ENCODE measurements at places on chromosomes 1 and 21.
A peak's percentile ranks its signal among the peaks of the same experiment; 100 is the strongest.

GRCh38 chr21:27589781-27590180 lies 622.9 kb upstream of the ADAMTS5 start:
- no peak for DNase-seq

DNA sequence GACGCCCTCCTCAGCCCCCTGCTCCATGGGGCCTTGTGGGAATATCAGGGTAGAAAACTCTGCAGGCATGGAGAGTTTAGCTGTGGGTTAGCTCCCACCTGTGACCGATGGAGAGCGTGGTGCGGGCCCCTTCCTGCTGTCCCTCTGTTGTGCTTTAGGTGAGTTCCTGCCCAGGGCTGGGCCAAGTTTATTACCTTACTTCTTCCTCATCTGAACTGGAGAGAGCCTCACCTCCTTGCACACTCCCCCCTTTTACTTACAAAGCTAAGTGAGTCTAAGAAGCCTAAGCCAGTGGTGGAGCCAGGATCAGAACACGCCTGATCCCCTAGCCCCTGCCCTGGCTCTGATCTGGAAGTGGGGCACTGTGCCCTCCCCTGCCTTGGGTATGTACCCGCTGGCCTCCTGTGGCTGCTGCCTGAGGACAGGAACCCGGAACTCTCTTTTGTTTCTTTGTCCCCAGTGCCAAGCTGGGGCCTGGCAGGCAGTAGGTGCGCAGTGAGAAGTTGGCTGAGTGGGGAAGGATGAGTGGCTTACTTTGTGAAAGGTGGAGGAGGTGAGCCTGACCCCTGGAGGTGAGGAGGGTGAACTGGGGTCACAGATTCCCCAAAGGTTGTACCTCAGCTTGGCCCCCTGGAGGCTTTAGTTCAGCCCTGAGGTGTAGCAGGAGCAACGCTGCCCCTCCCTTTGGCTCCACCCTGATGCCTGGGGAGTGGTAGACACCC lies 32.9 kb downstream of the ARHGEF10L start:
- DNase-seq = no peak

GRCh38 chr1:182587666-182588499 lies 1.2 kb downstream of the RNASEL start:
- DNase-seq = no peak

DNA sequence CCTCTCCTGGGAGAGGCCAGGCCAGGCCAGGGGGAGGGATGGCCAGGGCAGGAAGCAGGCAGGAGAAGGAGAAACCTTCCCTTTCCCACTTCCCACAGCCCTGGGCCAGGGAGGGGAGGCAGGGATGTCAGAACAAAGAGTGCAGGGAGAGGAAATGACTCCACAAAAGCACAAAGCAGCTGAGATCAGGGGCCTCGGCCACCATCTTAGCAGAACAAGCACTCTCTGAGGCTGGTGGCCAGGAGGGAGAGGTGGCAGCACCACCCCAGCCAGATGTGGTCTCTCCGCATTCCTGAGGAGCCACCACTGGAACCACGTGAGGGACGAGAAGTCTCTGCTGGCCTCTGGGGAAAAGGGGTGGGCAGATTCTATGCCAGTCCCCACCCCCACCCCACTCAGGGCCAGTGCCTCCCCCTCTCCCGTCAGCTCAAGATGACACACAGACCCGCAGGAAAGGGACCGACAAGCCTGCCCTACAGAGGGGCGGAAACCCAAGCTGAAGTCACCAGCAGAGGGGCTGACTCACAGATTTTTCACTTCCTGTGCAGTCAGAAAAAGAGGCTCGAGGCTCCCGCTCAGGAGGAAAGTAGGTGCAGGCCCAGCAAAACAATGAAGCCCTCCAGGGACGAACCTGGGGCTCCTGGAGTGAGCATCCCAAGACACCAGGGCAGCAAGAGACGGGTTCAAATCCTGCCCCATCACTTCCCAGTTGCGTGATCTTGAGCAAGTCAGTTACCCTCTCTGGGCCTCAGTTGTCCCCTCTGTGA lies 24.1 kb upstream of the ALDH4A1 start:
- no peak for DNase-seq

DNA sequence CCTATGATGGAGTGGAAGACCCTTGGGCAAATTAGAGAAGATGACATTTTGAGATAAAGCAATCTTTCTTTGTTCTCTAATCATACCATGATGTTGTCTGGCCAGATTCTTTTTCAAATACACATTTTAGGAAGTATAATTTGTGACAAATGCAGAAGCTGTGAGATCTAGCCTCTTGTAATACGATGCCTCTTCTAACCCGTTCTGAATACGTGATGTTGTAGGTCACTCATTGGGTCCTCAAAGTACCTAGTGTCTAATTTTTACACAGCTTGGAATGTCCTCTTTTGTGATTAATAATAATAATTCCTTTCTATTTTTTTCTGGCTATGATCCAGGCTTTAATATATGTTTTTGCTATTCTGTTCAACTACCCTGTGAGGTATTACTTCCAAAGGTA lies 502.7 kb downstream of the NUF2 start:
- DNase-seq = no peak

DNA sequence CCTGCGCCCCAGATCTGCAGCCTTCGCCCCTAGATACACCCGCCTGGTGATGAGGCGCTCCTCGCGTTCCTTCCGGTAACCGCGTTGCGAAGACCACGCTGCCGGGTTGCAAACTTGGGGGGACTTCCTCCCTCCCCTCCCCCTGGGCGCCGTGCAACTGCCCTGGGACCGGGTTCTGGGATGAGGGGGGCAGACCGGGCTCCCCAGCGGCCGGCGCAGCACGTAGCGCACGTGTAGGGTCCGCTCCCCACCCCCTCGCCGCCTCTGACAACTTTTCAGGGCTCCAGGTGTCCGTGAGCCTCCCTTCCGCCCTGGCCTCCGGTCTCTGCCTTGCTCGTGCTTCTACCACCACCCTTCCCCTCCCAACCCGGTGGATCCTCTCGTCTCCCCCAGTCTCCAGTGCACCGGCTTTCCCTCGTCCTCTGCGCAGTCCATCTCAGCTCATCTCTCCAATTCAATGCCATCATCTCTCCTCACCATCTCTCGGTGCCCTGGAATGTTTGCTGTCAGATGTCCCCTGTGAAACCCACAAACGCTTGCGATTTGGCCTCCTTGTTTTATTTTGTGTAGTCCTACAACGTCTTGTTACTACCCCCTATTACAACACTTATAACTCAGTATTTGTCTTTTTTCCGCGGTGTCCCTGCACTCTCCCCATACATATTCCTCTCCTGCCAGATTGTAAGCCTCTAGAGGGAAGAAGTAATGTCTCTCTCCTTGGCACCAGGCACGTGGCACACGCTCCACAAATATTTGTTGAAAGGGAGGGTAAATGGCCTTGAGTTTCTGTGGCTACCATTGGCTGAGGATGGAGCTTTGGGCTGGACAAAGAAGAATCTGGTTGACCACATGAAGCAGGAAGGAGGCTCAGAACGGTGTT lies 782 bp downstream of the PCAT6 start:
- no peak for DNase-seq

GRCh38 chr1:227270554-227270953 lies 47.7 kb downstream of the CDC42BPA start:
- no peak for DNase-seq

GRCh38 chr1:115432061-115432460 lies 94.0 kb upstream of the NGF start:
- no peak for DNase-seq

DNA sequence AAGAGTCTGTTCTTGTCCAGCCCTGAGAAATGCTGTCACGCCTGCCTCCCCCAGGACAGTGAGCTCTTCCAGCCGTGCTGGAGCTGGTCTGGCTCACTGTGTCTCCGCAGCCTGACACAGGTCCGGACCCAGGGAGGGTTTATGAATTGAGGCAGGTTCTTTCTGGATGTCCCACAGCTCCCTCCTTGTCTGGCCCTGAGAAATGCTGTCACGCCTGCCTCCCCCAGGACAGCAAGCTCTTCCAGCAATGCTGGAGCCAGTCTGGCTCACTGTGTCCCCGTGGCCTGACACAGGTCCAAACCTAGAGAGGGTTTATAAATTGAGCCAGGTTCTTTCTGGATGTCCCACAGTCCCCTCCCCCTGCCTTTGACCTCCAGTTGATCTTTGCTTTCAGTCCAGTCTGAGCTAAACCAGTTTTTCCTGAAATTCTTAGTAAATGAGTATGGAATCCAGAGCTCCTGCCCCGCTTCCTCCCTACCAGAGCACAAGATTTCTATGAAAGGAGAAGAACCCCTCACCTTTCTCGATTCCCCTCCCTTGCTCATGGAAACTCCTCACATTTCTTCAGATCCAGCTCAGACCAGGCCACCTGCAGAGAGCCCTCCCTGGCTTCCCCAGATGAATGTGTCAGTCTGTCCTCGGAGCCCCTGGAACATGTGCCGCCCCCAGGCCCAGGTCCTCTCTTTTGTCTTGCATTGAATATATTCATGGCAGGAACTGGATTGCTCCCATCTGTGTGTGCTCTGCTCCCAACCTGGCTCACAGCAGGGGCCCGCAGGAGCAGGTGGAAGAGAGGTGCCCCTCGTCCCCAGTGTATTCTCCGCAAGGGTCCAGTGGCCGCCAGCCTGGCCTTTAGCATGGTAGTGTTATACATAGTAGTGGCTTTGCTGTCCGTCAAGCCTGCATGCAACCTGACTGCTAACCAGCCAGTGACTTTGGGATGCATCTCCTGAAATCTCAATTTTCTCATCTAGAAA lies 116.3 kb downstream of the EPHB2 start:
- DNase-seq = no peak

DNA sequence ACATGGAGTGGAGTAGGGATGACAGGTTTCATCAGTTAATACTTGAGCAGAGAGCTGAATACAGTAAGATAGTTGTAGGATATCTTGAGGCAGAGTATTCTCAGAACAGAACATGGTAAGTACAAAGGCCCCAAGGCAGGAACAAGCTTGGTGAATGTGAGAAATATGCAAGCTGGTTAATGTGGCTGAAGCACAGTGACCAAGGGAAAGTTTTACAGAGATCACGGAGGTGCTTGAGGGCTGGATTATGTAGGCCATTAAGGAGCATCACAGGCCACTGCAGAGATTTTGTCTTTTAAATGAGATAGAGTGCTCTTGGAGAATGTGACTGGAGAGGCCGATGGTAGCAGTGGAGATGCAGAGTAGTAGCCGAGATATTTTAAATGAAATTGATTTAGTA lies 54.0 kb upstream of the BOLA1 start:
- DNase-seq = peak; percentile 4

GRCh38 chr1:182083851-182084486 lies 22.5 kb upstream of the ZNF648 start:
- no peak for DNase-seq

- no peak for DNase-seq
These were observed 71.0 kb downstream of the DHRS3 start for GRCh38 chr1:12546771-12547585.

DNA sequence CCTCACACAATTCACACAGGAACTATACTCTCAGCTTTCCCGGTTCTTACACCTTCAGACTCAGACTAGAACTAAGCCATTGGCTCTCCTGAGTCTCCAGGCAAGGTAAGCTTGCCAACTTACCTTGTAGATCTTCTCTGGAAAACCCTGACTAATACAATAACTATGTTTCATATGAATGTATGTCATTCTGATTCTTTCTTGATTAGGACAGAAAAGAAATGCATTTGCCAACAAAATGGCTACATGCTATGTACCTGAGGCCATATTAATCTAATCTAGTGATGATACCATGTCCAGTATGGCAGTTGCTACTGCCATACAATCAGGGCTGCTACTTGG lies 9.8 kb upstream of the ZSWIM5 start:
- no peak for DNase-seq

DNA sequence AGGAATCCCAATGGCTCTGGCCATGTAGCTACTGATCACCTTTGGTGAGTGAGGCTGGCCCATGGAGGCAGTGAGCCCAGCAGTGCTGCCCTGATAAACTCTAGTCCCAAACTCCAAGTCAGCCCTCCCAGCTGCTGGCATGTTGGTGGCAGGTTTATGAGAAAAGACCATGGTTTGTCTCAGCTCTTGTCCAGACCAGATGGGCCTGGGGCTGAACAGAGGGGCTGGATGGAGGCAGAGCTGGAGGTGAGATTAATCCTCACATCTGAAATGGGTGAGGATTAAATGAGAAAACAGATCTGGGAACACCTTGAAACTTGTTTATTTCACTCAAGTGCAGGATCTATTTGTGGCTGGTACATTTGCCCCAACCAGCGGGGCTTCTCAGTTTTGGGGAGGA lies 3.2 kb downstream of the TMEM269 start:
- no peak for DNase-seq

GRCh38 chr1:72690871-72691270 lies 408.5 kb upstream of the NEGR1 start:
- no peak for DNase-seq

- DNase-seq = no peak
These were observed 11.6 kb upstream of the DNAJC6 start for GRCh38 chr1:65297706-65298105.

GRCh38 chr1:41868241-41868998 lies 50.3 kb downstream of the HIVEP3 start:
- no peak for DNase-seq

GRCh38 chr21:33383056-33383888 lies 19.9 kb upstream of the IFNGR2 start:
- DNase-seq = peak; percentile 41

DNA sequence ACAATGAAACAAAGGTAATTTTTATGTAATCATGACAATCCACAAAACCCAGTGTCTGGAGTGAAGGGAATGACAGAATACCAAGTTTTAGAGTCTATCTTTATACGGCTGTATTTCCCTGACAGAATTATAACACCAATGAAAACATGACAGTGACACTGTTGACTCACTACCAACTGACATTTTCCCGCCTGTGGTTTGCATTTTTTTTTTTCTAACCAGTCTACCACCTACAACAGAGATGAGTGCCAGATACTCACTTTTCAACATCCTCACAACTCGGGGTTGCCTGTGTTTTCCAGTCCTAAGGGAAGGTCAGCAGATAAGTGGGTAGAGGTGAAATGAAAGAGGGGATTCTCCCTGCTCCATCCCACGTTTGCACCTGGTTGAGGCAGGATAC lies 118.9 kb downstream of the KCNJ6 start:
- DNase-seq = no peak

DNA sequence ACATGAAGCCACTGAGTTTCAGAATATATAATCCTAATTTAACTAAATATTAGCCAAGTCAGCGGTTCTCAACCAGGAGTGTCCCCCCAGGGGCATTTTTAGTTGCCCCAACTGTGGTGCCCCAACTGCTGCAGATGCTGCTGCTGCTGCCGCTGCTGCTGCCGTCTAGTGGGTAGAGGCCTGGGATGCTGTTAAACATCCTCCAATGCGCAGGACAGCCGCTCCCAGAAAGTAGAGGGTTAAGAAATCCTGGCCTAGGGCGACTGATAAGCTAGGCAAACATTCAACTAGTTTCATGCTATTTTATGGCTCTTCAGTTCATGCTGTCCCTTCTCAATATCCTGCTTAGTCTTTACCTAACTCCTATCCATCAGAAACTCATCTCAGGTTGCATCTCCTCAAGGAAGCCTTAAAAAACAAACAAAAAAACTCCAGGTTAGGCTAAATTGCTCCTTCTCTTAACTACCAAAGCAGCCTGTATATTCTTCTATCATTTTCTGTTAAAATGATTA lies 9.9 kb upstream of the DCAF6 start:
- no peak for DNase-seq

DNA sequence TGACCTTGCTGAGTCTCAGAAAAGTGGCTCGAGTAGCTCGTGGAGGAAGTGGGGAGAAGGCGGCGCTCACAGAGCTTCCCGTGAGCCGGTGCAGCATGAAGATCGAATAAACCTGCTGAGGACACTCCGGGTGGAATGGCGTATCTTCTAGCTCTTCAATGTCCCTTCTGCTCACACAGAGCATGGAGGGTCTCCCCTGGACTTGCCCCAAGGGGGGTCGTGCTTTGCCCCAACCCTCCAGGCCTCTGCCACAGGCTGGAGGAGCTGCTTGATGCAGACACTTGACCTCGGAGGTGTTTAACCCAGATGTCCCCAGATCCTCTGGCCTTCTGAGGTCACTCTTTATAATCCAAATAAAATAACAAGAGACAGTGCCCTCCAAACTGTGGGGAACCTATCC lies 2.2 kb upstream of the KRTAP10-12 start:
- DNase-seq = no peak
